CD4-positive, alpha-beta memory T cell (primary cell): ENCODE measurements at places on chromosomes 7 and 10.
A peak's percentile ranks its signal among the peaks of the same experiment; 100 is the strongest.

DNA sequence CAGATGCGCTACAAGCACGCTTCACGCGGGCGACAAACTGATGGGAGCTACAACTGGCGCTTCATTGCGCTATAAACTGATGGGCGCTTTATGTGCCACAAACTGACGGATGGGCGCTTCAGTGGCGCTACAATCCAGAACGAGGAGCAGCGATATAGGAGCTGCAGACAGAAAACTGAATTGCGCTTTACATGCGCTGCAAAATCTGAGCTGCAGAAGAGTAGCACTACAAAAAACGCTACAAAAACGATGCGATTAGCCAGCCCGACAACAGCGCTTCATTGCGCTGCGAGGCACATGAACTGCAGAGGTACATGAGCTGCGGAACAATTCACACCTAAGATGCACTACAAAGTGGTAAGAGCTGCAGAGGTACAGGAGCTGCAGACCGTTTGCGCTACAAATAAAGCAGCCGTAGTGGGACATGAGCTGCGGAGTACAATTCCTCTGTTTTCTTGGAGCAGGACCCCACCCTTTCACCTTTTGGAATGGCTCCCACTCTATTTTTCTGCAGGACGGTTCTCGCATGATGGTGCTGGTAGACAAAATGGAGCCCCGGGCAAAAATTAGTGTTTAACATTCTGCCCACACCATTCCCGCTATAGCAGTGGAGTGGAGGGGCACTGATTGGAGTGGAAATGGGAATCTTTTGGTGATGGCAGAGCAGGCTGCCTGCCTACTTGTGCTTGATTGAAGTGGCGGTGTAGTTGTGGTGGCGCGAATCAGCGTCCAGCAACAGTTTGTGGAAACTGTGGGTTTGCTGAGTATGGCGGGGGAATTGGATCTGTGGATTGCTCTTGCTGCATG is 1.2 kb upstream of the SGCE start:
- peak; percentile 45 for DNase-seq

GRCh38 chr10:17644485-17644943 is 563 bp downstream of the STAM start:
- no peak for DNase-seq

DNA sequence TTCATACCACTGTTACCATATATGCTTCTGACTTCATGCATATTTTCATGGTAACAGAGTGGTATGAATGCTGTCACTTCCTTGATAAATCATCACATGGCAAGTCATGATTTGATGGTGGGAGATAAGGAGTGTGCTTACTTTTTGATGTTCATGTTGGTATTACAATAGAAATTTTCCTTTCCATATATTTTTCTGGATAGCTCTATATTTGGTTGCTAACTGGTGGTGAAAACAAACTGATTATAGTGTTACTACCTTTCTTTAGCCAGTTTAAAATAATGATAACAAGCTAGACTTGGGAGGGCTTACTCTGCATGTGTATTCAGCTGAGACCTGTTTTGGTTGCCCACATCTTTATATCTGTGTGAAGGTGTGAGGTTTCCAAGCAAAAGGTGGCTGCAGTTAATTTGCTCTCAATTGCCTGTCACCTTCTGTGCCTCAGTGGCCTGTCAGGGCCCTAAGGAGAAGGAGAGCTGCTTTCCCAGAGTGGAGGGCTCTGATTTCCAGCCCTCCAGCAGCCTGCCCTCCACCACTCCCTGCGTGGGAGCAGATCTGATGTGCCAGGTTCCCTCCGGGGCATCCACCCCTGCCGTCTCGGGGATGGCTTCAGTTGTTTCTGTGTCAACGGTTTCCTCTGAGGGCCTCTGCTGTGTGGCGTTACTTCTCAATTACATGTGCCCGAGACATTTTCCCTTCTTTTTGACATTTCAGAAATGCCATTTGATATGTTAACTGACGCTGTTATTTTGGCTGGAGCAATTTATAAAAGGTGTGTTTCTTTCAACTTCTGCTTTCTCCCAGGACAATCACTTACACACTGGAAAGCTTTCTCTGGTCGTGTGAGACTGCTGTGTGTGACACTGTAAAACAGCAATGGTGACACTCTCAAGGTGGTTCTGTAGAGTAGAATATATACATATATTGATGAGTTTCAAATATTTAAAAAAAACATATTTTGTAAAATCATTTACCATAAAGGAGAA is 107.7 kb upstream of the KLF6 start:
- DNase-seq: peak; percentile 73

GRCh38 chr10:97090644-97091043 is 95.1 kb downstream of the SLIT1 start:
- no peak for DNase-seq

DNA sequence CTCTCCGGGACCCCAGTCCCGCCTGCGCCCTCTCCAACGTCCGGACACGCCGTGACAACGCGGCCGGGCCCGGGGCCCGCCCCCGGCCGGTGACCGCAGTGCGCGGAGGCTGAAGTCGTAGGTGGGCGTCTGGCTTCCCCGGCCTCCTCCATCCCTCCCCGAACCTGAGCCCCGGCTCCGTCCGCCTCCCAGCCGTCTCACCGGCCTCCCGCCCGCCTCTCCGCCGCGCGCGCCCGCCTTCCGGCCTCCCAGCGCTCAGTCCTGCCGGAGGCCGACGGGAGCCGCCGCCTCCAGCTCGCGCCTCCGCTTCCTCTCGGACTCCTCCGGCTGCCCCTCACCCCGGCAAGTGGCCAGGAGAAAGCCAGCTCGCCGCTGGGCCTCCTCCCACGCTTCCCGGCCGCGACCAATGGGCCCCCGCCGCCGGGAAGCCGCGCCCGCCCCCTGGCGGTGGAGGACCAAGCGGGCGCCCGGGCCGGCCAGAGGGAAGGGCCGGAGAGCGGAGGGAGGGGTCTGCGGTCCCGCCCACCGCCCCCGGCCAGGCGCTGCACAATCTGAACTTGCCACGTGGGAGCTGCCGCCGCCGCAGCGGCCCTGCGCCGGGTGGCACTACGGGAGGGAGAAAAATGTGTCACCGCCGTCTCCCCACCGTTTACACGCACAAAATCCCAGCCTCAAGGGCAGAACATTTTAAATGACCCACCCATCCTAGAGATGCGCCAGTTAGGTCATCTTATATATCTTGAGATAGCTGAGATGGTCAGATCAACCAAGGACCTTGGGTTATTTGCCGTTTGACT is at the start of gene FAM3C:
Gene FAM3C (minus strand): TSS at position 348 of the 797 bp plus-strand sequence. CDS start 13,339 bp downstream, outside the sequence.
- DNase-seq: peak; percentile 83
